ENCODE measurements at places on chromosomes 3 and 15. TPM values are rescaled to one million over a fixed set of nuclear protein-coding genes. Genes with fewer than 3 reads are reported as not detected.

COL8A1 gene
- 0.20 TPM for total RNA-seq

C3orf22 gene
- total RNA-seq, result not detected

CLDND1 gene
- 80.4 TPM for total RNA-seq

LIPH gene
- total RNA-seq, result not detected

SLC33A1 gene
- total RNA-seq, result 27.6 TPM

BNC1 gene
- total RNA-seq, result not detected

ZNF80 gene
- total RNA-seq, result not detected

CLRN1 gene
- not detected for total RNA-seq

GXYLT2 gene
- total RNA-seq, result not detected

MAPK6 gene
- total RNA-seq, result 51.1 TPM

PTX3 gene
- total RNA-seq, result not detected

POC1A gene
- total RNA-seq, result 41.0 TPM

A4GNT gene
- total RNA-seq, result not detected

CCDC9B gene
- total RNA-seq, result 1.4 TPM

ANKRD63 gene
- not detected for total RNA-seq

RAB6B gene
- total RNA-seq, result not detected

SLC51B gene
- total RNA-seq, result not detected
